T-helper 2 cell (primary cell): ENCODE measurements at places on chromosomes 5 and 9.

DNA sequence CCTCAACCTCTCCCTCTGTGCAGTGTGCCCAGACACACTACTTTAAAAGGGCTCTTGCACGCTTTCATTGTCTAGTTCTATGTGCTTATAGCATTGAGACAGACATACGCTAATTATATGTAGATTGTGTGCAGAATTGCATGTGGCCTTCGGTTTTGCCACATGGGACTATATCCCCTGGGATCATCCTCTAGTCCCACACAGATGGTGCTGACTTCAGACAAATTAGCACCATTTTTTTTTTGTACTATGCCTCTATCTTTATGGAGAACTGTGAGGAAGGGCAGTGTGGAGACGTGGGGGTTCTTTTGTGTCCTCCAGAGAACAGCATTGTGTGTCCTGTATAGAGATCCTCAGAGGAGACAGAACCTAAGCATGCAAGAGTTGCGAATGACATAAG, 29.3 kb downstream of the PAPPA start:
- DNase-seq, result no peak

- DNase-seq, result no peak
Measured at GRCh38 chr5:167128581-167128980, 1162.9 kb upstream of the WWC1 start.

DNA sequence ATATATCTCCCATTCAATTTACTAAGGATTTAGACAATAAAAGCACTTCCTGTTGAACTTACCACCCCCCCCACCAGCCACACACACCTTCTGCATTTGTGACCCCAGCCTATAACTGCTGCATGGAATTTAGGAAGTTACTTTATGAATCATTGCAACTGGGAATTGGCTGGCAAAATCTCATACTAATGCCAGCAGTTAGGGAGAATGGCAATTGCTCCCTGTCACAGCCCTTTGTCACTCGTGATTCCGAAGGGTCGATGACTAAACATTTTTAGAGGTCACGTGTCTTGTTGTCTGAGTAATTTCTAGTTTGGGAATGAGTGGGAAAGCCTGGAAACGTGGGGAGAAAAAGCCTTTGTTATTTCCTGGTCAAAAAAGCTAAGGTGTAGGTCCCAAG, 46.6 kb upstream of the PCA3 start:
- DNase-seq, result no peak

GRCh38 chr9:33272061-33272460, 7.2 kb downstream of the CHMP5 start:
- DNase-seq, result no peak

DNA sequence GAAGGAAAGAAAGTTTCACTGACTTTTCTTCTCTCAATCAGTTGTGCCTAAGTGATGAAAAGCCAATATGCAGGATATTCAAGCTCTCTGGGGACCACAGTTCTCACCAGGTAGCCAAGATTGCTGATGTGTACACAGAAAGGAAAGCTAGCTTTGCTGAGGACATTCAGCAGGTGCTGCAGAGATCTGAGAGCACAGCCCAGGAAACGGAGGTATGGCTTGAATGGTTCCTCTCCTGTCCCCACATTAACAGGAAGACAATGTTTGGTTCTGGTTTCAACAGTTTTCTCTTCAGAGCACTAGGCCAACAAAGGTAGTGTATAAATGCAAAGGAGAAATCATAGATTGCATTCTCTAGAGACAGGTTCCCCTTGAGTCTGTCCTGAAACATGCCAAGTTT, 69.6 kb downstream of the PTPDC1 start:
- DNase-seq, result no peak
